CD4-positive, alpha-beta T cell treated with Interleukin-21 for 1 hour (primary cell): ENCODE measurements at places on chromosomes 2 and 18.

DNA sequence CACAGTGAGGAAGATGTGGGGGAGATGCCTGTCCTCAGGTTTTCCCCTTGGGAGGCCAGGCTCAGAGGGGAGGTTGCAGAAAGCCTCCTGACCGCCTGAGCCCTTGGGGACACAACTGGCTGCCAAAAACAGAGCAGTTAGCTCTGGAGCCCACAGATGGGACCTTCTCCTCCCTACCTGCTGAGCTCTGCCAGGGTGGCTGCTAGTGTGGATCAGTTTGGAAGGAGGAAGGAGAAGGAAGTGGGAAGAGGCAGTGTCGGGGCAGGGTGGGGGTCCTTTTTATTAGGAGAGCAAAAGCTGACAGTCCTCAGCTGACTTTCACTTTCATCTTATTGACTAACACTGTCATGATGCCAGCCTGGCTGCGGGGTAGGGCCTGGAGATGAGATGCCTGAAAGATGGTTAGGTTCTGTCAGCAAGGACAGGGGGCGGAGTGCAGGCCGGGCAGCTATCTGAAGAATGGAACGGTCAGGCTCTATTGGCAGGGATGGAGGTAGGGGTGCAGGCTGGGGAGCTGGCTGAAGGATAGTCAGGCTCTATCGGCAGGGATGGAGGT, 188.5 kb upstream of the HDAC4 start:
- no peak for DNase-seq

- DNase-seq = no peak
These were observed 25.5 kb downstream of the RMC1 start for GRCh38 chr18:23528580-23529472.

DNA sequence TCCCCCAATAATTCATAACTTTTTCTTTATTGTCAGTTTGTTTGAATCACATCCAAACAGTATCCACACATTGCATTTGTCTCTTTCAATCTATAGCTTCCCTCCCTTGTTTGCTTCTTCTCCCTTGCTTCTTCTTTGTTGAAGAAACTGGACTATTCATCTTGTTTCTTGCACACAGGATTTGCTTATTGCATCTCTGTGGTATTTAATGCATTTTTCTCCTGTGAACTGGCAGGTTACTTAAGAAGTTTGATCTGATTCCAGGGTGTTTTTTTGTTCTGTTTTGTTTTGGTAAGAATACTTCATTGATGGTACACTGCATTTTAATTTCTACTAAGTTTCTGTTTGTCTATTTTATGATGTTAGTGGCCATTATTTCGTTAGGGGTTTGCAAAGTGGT, 166.8 kb downstream of the CAMKMT start:
- no peak for DNase-seq

DNA sequence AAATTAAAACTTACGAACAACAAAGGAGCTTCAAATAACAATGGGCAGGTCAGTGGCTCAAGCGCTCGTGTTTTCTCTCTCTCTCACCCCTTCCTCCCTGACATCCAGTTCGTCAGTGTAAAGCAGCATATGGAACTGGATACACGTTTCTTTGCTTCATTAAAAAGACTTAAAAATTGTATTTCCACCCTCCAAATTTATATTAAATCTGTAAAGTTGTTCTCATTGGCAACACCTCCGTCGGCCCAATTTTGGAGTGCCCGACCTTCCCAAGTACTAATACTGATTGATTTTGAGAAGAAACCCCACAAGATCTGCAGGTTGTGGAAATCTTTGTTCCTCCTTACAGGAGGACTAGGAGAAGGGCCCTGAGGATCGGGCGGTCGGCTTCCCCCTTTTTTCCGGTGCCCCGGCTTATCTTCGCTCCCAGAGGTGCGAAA, 2.2 kb downstream of the TBR1 start:
- DNase-seq = no peak

GRCh38 chr2:229300371-229300770, 29.3 kb upstream of the PID1 start:
- no peak for DNase-seq

- DNase-seq = no peak
These were observed 99.3 kb downstream of the MAP2 start for GRCh38 chr2:209523041-209523740.

DNA sequence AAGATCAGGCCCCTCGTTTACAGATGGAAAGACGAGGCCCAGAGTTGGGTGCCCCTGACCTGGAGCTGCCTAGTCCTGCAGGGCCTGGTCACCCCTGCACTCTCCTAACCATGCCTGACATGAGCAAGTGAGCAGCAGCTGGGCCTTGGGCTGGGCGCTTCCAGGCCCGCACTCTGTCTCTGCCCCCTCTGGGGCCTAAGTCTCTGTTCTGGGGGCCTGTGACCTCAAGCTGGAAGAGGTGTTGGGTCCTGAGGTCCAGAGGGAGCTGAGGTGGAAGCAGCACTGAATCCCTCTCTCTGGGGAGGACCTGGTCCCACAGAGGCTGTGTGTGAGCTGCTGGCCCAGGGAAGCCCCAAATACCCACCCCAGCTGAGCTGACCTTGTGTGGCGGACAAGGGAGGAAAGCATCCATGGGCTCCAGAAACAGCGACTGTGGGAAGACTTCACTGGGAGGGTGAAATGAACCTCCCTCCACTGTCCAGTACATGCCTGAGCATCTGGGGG, 46.1 kb upstream of the GPC1 start:
- DNase-seq = no peak

GRCh38 chr2:76998704-76999103, 523.5 kb downstream of the LRRTM4 start:
- DNase-seq = no peak

- no peak for DNase-seq
These were observed 6.6 kb downstream of the CNNM4 start for GRCh38 chr2:96767135-96767871.

DNA sequence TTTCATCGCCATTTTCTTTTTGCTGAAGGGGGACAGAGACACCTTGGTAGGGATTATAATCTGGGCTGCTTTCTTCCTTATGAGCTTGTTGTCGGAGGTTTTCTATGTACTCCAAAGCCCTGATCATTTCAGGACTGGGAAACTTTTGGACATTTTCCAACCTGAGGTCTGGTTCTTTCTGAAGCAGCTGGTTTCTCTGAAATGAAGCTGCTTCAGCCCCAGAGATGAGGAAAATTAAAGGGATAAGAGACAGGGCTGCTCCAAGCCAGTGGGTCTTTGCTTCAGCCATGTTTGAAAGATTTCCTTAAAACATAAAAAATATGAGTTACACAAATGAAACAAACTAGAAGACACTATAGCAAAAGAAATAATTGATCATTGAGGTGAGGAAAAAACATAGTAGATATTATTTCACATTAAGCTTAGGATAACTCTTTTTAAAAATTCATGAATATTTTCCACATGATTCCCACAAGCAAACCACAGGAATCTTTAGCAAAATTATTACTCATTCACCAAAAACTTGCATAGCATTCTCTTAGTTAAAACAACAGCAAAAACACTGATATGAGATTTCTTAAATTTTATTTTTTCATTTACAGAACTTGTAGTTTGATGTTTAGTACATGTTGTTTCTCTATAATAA, 3.0 kb downstream of the SCG2 start:
- no peak for DNase-seq

- no peak for DNase-seq
These were observed 731.4 kb downstream of the NR4A2 start for GRCh38 chr2:155600914-155601760.

DNA sequence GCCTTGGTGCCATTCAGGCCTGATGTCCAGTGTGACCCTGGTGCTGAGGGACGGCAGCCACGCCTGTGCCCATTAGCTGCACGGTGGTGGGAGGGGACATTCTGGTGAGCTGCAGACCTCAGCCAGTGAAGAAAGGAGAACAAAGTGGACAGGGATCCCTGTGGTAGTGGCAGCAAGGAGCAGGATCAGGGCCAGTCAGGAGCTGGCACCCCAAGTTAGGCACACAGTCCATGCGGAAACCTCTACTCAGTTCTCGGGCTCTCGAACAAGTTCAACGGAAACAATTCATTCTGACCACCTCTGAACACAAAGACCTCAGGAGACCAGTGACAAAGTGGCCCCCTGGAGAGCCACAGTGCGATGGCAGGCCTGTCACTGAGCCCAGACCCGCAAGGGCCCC, 30.1 kb downstream of the COA5 start:
- no peak for DNase-seq

DNA sequence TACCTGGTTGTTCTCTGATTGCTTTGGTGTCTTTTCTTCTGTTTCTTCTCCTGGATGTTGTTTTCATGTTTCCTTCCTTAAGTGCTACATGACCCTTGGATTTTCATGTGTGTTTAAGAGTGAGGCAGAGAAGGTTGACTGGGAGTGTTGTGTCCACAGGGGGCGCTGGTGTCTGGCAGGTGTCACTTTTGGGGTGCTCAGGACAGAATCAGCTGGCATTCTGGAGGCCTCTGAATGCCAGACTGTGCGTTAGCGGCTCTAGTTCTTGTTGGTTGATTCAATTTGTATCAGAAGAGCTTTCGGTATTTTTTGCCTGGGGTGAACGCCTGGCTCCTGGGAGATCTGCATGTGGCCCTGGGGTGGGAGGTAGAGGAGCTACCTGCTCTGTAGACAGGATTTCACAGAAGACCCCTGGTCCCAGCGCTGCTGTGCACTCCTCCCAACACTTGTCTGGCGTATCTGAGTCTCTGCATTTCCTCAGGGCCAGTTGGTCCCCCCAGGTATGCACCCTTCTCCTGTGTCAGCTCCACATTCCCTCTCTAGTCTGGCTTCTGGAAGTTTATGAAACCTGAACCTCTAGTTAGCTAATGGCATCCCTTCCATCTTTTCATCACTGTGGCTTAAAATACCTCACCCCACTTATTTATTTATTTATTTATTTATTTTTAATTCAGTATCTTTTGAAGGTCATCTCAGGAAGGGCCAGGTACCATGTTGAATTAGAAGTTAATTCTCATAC, 1.1 kb downstream of the GREB1 start:
- no peak for DNase-seq

- peak; percentile 2 for DNase-seq
These were observed 138.3 kb upstream of the CYP1B1 start for GRCh38 chr2:38214209-38214717.

- no peak for DNase-seq
These were observed 47.1 kb upstream of the ZFP36L2 start for GRCh38 chr2:43273529-43273928.

DNA sequence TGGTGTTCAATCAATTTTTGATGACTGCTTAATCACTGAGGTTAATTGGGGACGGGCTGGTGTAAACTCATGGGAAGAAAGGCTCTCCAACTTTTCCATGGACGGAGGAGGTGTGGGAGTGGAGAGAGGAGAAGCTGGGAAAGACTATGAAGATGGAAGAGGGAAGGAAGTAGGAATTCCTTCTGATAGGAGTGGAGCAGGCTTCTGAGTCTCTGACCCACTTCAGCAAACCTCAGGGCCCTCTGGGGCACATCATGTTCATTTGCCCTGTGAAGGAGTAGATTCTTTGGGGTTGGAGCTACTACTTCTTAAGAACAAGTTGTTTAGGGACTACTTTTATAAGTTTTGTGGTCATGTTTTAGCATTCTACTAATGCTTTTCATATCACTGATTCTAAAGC, 87.0 kb upstream of the MAP4K3 start:
- no peak for DNase-seq

GRCh38 chr2:176926453-176926852, 286.1 kb upstream of the HNRNPA3 start:
- DNase-seq = no peak

DNA sequence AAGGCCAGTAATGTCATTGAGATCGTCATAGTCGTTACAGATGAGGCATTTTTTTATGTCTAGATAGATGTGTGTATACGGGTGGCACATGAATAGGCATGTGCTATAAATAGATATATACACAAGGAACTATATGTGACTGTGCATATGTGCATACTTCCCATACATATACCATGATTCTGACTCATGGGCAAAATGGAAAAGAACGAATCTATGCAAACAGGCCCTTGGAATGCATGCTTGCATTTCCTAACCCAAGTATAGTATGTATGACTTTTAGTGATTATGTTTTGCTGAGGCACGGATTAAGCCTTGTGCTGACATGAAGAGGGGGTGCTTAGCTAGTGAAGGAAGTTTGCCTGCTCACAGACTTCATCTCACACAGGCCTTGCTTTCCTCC, 111.7 kb downstream of the BCL11A start:
- DNase-seq = no peak

DNA sequence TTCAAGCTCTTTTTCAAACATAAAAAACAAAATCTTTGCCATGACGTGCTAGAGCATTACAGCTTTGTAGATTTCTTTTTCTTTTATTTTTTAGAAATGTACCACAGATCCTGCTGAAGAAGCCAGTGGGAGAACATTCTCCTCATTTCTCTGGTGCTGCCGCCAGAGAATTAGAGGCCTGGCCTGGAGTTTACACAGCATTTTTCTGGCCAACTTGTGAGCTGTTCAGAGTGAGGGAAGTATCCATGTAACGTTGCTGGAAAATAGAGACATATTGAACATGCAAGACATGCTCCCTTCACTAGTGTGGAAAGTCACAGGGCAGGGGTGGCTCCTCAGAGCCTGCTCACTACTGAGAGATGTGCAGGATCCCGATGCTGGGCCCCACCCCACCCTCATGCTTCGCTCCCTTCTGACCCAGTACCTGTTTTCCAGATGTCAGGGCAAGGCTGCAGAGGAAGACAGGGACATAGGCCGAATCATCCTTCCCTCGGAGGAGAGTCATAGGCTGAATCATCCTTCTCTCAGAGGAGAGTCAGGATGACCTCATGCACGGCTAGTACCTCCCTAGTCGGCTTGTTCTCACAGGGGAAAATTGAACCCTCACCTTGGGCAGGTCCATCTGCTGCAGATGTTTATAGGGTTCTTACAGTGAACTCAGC, 298.5 kb downstream of the INSIG2 start:
- DNase-seq = no peak

- DNase-seq = no peak
These were observed 31.1 kb downstream of the DOK1 start for GRCh38 chr2:74585406-74586185.

DNA sequence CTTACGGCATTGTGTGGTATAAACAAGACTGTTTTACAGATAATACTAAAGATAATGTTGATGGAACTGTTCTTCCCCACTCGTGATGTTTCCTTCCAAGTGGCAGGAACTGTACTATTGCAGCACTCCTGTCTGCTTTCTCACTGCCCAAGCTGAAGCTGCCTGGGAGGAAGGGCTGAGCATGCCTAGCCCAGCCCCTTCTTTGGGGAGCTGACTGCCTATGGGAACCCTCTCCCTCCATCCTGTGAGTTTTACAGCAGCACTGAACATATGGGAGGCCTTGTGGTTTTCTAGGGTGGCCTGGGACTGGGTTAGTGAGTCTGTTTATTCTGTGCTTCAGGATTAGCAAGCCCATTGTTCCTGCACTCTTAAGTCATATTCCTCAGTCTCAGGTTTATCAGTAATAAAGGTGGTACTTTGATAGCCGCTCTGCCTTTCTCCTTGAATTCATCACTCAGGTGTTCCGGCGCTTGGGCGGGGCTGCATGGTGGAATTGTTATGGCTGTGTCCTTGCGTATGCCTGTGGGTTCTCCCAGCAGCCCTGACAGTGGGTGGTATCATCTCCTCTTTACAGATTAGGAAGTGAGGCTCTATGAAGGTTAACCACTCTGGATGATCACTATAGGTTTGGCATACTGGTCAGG, 379.7 kb downstream of the PTPRM start:
- peak; percentile 53 for DNase-seq

DNA sequence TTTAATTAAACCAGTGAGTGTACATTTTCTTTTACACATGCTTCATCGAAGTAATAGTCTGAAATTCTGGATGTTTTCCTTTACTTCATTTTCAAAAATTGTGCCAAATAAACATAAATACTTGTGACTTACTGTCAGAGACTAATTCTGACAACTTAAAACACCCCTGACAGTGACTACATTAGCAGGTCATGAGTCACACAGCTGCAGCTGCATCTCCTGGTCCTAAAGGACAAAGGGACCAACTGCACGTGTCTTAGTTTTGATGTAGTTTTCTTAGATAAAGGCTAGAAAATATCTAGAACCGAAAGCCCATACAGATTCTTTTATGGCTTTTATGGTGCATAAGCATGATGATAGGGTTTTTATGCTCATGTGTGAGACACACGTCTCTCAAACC, 29.6 kb upstream of the DSC3 start:
- no peak for DNase-seq
